ENCODE measurements at places on chromosomes 16 and 17.

GRCh38 chr17:58229881-58230280 lies 8.5 kb upstream of the LPO start:
- no peak for DNase-seq

DNA sequence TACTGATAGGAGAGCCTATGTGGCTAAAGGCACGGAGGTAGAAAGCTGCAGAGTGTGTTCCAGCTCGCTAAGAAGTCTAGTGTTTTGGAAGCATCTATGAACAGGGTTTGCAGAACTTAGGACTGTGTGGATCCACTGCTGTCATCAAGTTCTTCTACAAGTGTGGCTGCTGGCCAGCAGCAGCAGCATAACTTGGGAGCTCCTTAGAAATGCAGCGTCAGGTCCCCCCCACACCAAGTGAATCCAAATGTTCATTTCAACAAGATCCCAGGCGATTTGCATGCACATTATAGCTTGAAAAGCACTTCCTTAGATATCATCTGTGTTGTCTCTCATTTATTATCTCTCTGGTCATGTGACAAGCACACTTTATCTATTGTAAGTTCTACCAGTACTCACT lies 131.9 kb upstream of the SHISA6 start:
- DNase-seq, result peak; percentile 8

GRCh38 chr16:27745348-27745747 lies 195.4 kb downstream of the KATNIP start:
- peak; percentile 92 for DNase-seq

DNA sequence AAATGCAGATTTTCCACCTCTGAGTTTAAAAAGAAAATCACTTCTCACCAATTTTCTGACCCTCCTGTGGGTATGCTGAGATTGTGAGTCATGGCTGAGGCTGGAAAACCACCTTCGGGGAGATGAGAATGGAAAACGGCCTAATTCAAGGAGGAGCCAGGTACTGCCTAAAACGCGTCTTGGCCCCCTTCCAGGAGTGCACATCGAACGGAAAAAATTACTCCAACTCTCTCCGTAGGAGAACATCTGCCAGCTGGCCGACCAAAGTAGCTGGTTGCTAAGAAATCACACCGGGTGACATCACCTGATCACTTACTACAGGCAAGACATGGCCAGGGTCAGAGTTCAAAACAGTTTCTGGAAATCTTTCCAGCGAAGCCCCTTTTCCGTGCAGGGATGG lies 107.6 kb downstream of the ZNF423 start:
- DNase-seq, result no peak

DNA sequence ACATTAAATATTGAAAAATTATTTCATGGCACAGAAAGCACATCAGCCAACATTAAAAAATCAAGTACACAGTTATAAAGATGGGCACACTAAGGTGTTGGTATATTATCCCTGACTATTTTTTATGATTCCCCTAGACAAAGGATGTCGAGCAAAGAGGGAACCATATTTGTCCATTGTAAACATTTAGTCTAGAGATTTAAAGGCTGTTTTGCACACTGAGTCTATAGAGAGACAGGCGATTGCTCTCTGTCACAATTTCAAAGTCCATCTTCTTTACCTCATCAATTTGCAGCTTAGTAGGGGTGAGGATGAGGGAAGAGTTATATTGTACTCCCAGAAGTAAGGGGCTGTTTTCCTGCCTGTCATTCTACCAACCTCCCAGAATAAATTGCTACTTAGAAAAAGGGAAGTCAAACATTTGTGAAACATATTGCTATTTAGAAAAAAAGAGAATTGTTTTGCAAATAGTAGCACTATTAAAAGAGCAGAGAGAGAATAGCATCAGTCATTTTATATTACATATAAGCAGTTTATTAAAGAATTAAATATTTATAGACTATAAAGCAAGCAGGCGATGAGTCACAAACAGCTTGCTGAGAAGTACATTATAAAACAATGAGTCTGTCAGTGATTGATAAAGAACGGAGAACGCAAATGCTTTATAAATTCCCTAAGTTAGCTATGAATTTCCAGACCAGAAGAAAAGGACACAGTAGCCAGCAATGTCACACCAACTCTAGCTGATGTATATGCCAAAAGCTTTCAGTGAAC lies 270.6 kb upstream of the PMFBP1 start:
- DNase-seq, result no peak
